ENCODE measurements at places on chromosomes 3 and 15. TPM values are rescaled to one million over a fixed set of nuclear protein-coding genes. Genes with fewer than 3 reads are reported as not detected.
A peak's percentile ranks its signal among the peaks of the same experiment; 100 is the strongest.

DNA sequence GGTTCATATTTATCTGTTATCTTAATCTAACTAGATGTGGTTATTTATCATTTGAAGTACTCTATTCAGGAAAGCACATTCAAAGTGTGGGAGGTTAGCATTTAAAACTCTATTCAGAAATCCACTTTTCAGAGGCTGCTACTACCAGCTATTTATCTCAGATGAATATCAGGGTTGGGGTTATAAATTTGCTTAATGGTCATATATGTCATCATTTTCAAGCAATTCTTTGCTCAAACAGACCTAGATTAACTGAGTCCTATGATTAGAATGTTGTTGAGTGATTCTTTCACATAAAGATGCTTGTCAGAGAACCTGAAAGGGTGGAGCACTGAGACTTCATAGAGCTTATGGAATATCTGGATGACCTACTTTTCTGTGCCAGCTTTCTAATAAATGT is 436.9 kb upstream of the TGFBR2 start:
- no peak overlapping the region for H3K27ac ChIP-seq
- no peaks in the 10 kb centered on the region for H3K36me3 ChIP-seq
- no peaks in the 10 kb centered on the region for H3K27me3 ChIP-seq

Gene SYNM
- total RNA-seq: 2.0 TPM

Gene DCBLD2
- 63.8 TPM for total RNA-seq

DNA sequence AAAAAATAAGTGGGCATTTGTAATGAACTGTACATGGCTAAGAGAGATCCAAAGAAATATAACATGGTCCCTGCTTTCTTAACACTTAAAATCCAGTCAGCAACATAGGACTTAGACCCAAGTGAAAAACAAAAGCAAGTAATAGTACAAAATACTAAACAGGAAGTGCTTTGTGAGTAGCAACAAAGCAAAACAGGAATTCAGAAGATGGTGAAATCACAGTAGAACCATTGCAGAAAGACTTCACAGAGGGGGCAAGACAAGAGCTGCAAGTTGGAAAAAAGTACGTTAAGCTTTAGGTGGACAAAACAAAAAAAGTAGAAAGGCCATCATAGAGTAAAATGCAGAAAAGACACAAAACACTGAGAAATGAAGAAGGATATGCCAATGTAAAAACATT is 116.0 kb downstream of the TBC1D5 start:
- no peak overlapping the region for H3K4me3 ChIP-seq
- peaks cover 2% of the 10 kb centered on the region for H3K4me1 ChIP-seq
- H3K27me3 ChIP-seq: no peaks in the 10 kb centered on the region
- no peak overlapping the region for H3K27ac ChIP-seq
- H3K36me3 ChIP-seq: no peaks in the 10 kb centered on the region

DNA sequence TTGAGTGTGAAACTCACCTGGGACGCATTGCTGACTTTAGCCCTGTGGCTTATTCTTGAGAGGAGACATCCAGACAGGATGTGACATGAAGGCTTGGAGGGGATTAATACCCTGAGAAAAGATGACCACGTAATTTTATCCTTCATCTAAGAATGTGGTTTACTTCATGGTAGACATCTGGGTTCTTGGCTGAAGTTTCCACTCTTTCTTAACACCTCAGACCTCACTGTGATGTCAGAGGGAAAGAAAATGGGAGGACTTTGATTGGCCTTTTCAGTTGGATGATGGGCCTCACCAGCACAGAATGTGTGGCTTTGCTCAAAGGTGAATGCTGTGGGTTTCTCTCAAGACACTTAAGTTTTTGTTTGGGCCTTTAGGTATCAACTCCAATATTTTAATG is 16.5 kb downstream of the GORASP1 start:
- no peaks in the 10 kb centered on the region for H3K4me1 ChIP-seq
- peak; percentile 4 for DNase-seq
- H3K27me3 ChIP-seq: no peaks in the 10 kb centered on the region
- peaks cover 50% of the 10 kb centered on the region for H3K36me3 ChIP-seq

- H3K27me3 ChIP-seq: no peaks in the 10 kb centered on the region
- H3K4me3 ChIP-seq: no peak overlapping the region
- no peaks in the 10 kb centered on the region for H3K36me3 ChIP-seq
Measured at GRCh38 chr3:69865925-69866679, 126.8 kb downstream of the MITF start.

Gene WDR49
- total RNA-seq: 3.2 TPM

DNA sequence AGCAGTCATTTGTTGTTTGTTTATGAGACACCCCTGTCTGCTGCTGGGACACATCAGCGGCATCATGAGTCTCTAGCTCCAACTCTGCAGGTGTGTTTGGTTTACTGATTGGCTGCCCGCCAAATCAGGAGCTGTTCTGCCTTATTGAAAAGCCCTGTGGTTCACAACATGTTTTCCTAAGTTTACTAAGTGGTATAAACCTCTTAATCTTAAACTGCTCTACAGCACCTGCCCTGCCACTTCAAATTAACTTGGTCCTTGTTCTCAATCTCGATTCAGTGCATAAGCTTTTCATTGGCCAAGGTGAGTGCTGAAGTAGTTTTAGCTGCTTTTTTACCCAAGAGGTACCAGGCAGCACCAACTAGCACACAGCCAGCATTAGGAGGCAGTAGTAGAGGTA is 77.8 kb upstream of the WDR72 start:
- no peak for DNase-seq
- H3K36me3 ChIP-seq: no peaks in the 10 kb centered on the region
- no peaks in the 10 kb centered on the region for H3K4me1 ChIP-seq
- H3K27me3 ChIP-seq: no peaks in the 10 kb centered on the region

Gene TMEM266
- total RNA-seq: 2.6 TPM

DNA sequence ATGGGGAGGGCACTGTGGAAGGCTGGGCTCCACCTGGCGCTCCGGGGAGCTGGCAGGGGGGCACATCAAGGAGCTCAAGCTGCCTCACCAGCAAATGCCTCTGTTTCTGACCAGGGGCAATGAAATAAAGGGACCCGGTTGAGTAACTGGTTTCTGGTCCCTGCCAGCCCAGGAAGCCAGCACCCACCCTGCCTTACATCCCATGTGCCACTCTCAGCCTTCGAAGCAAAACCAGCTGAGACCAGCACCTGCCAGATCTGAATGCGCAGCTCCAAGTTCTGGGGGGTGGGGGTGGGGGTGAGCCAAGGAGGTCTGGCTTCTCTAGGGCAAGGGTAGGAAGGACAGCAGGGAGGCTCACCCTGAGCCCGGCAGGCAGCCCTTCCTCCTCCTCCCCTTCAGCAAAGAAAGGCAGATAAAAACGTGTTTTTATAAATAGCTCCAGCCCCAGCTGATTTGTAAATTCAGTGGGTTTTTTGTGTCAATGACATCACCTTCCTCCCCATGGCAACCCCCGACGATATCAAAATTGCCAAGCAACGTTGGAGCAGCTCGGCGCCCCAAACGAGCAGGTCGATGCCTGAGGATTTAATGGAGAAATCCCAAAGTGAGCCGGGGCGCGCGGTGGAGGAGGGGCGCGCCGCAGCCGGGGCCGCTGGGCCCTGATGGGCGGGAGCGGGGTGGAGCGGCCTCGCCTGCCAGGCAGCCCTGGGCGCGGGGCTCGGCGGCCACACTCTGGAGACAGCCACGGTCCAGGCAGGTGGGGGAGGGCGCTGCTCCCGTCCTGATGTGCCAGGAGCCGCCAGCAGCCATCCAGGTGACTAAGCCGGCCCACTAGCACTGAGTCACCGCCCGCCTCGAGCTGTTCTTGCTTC is at the start of gene PAK6:
PAK6 (plus strand) TSS at position 532 of the 872 bp plus-strand sequence. CDS start 25,723 bp downstream, outside the sequence.
- DNase-seq: peak; percentile 90
- H3K36me3 ChIP-seq: no peaks in the 10 kb centered on the region
- no peak within 1 kb of the TSS for H3K27ac ChIP-seq
- H3K27me3 ChIP-seq: peaks cover 4% of the 10 kb centered on the region
- H3K4me1 ChIP-seq: peaks cover 9% of the 10 kb centered on the region

- DNase-seq: no peak
- no peak overlapping the region for H3K27ac ChIP-seq
- no peaks in the 10 kb centered on the region for H3K36me3 ChIP-seq
- no peaks in the 10 kb centered on the region for H3K4me1 ChIP-seq
Measured at GRCh38 chr15:93126148-93126547, 37.1 kb upstream of the RGMA start.

Gene C3orf70
- 1.8 TPM for total RNA-seq

GRCh38 chr3:121995161-121996137 is 26.6 kb downstream of the ILDR1 start:
- H3K4me3 ChIP-seq: no peak overlapping the region
- H3K36me3 ChIP-seq: no peaks in the 10 kb centered on the region
- peak; percentile 70 for DNase-seq
- no peaks in the 10 kb centered on the region for H3K27me3 ChIP-seq

DNA sequence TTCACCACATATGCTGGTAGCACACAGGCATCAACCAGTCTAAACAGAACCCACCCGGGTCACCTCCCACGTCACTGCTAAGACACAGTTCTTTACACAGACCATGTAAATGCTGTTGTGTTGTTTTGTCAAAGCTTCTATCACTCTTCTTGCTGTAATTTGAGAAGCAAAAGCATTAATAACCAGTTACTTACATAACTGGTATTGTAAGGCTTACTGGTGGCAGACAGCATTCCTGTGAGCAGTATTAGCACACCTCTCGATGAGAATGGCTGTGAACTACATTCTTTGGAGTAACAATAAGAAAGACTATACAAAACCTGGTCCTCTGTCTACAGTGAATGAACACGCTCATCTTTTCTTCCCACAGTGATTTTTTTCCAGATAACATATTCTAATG is 479.2 kb downstream of the LPP start:
- H3K4me1 ChIP-seq: no peaks in the 10 kb centered on the region
- no peaks in the 10 kb centered on the region for H3K36me3 ChIP-seq
- H3K27me3 ChIP-seq: no peaks in the 10 kb centered on the region
- H3K27ac ChIP-seq: no peak overlapping the region
- no peak overlapping the region for H3K4me3 ChIP-seq

DNA sequence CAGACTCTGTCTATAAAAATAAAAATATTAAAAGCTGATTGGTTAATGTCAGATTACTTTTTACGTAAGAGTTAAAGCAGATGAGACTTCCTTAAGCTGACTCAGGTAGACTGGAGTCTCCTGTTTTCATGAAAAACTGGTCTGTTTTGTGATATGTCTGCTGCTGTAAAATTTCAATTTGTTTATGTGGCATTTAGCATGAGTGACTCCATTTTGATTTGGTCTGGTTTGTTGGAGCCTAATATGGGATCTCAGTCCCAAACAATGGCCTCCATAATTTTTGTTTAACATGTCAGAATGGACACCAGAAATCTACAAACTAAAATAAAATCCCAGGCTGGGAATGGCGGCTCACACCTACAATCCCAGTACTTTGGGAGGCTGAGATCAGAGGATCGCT is 57.8 kb upstream of the LEKR1 start:
- no peak for DNase-seq
- no peaks in the 10 kb centered on the region for H3K36me3 ChIP-seq
- H3K4me3 ChIP-seq: no peak overlapping the region
- no peaks in the 10 kb centered on the region for H3K27me3 ChIP-seq

DNA sequence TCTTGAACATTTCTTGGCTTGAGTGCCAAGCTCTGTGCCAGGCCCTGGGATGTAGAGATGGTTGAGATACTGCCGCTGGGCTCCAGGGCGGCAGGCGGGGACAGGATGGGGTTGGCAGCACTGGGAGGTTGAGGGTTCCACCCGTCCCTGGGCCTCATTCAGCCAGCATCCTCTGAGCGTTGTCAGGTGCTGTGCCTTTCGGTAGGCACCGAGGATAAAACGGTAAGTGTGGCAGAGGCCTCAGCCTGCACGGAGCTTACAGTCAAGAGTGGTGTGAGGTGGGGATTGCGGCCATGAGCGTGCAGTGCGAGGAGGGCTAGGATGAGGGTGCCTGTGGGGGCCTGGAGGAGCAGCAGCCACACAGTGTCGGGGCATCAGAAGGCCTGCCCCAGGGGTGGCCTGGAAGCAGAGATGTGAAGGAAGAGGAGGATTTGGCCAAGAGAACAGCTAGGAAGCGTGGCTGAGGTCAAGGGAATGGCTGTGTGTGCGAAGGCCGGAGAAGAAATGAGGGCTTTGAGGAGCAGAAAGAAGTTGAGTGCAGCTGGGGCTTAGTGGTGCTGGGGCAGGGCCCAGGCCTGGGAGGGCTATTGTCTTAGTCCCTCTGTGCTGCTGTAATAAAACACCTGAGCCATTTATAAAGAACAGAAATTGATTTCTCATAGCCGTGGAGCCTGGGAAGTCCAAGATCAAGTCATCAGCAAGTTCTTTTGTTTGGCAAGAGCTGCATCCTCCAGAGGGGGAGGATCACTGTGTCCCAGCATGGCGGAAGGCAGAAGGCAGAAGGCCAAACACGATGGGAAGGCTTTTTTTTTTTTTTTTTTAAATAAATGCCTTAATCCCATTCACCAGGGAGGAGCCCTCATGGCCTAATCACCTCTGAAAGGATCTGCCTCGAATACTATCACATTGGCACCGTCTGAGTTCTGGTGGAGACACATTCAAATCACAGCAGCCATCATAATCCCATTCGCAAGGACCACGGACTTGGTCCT is 22.7 kb downstream of the CORO2B start:
- DNase-seq: no peak
- no peak overlapping the region for H3K27ac ChIP-seq
- H3K27me3 ChIP-seq: no peaks in the 10 kb centered on the region
- H3K4me3 ChIP-seq: no peak overlapping the region
- no peaks in the 10 kb centered on the region for H3K36me3 ChIP-seq

GRCh38 chr15:70141376-70142071 is 43.8 kb upstream of the TLE3 start:
- H3K27ac ChIP-seq: no peak overlapping the region
- H3K4me1 ChIP-seq: peaks cover 18% of the 10 kb centered on the region
- H3K36me3 ChIP-seq: no peaks in the 10 kb centered on the region
- DNase-seq: no peak
- peaks cover 6% of the 10 kb centered on the region for H3K27me3 ChIP-seq
- H3K4me3 ChIP-seq: no peak overlapping the region

DNA sequence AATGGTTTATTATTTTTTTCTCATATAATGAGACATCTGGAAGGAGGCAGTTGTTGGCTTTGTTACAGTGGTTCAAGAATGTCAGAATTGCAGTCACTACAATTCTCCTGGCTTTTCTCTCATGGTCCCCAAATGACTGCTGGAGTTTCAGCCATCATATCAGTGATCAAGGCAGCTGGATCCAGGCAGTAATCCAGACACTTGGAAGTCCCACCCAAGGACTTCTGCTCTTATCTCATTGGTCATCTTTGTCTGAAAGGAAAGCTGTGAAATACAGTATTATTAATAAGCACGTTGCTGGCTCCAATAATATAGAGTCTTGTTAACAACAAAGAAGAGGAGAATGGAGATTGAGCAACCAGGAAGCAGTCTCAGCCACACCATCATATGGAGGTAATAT is 22.9 kb upstream of the MED12L start:
- no peak for DNase-seq
- H3K27ac ChIP-seq: no peak overlapping the region
- H3K27me3 ChIP-seq: no peaks in the 10 kb centered on the region
- no peak overlapping the region for H3K4me3 ChIP-seq
- H3K36me3 ChIP-seq: no peaks in the 10 kb centered on the region

- H3K27ac ChIP-seq: peak overlapping the region; percentile 68
- H3K27me3 ChIP-seq: no peaks in the 10 kb centered on the region
- no peaks in the 10 kb centered on the region for H3K36me3 ChIP-seq
- no peaks in the 10 kb centered on the region for H3K4me1 ChIP-seq
- peak; percentile 77 for DNase-seq
Measured at GRCh38 chr15:58988006-58988785, 733 bp downstream of the RNF111 start.

Gene SLC12A1
- 1.0 TPM for total RNA-seq

GRCh38 chr3:195102609-195103467 is 168.1 kb downstream of the XXYLT1 start:
- H3K27me3 ChIP-seq: no peaks in the 10 kb centered on the region
- peaks cover 2% of the 10 kb centered on the region for H3K4me1 ChIP-seq
- no peak for DNase-seq
- no peak overlapping the region for H3K4me3 ChIP-seq

Data from H1 (cell line).